EH (cell line): ENCODE measurements at places on chromosomes 1 and 21.
A peak's percentile ranks its signal among the peaks of the same experiment; 100 is the strongest.

- DNase-seq: peak; percentile 32
These were observed 95.4 kb downstream of the RNF220 start for GRCh38 chr1:44500181-44501046.

GRCh38 chr1:24349891-24350290 is 30.7 kb downstream of the GRHL3 start:
- DNase-seq: no peak

DNA sequence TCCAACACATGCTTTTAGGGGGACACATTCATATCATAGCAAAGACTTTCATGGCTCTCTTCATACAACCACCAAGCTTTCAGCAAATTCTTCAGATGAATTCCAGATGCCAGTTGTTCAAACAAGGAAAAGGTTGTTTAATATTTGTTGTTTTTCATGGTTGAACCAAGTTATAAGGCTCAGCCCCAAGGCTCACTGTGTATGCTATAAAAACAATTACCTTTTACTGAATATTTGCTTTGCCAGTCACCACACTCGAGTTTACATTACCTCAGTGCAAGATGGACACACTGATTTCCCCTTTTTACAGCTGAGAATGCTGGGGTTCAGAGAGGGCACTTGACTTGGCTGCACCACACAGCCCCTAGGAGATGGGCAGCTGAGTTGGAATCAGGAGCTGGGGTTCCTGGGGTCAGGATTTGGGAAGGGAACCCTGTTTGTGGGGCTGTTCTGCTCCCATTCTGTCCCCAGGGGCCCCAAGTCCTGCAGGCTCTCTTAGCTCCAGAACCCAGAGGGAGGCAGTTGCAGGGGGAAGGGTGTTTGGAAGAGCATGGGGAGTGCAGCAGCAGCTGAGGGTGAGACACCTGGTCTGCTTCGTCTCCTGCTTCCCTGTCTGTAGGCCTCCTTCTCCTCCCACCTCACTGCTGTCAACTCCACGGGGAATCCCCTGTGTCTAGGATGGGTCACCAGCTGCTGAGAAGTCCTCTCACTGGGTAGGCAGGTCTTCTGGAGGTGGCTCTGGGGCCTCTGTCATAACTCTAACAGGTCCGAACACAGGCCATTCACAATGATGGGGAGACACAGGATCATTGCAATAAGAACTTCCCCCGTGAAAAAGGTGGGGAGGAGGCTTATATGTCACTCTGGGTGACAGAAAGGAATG is 12.8 kb upstream of the TMPRSS2 start:
- no peak for DNase-seq

- DNase-seq: no peak
These were observed 4.7 kb downstream of the ACAP3 start for GRCh38 chr1:1302951-1303509.

DNA sequence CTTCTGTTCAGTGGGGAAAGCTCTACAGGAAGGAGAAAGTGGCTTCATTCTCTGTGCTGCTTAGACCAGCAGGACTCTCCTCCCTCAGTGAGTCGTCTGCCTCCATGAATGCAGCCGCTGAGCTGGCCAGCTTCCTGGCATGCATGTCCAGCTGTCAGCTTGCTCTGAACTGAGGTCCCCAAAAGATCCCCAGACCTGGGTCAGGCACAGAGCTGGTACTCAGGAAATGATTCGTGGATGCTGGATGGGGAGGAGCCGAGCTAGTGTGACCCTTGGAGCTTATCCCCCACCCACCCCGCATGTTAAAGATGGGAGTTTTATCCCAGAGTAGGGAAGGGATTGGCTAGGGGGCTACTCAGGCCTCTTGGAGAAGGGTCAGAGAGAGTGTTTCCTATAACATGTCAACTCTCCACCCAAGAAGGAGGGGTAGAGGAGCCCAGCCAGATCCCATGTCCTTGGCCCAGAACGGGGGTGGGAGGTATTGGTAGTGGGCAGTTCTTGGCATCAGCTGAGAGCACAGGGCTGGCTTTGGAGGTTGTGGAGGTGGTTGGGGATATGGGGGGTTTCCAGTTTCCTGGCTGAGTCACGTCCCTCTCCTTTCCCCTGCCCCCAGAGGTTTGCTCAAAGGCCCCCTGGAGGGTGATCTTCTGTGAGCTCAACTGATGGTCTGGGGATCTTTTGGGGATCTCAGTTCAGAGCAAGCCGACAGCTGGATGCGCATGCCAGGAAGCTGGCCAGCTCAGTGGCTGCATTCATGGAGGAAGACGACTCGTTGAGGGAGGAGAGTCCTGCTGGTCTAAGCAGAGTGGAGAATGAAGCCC is 110.1 kb downstream of the FOXD2 start:
- DNase-seq: peak; percentile 39

- no peak for DNase-seq
These were observed 89.9 kb downstream of the MT1HL1 start for GRCh38 chr1:236914375-236914774.

- DNase-seq: peak; percentile 76
These were observed at the start of gene TSPAN2 for GRCh38 chr1:115089420-115090185. TSPAN2 (minus strand) TSS chr1:115089503; CDS start chr1:115089432, 71 bp downstream.

DNA sequence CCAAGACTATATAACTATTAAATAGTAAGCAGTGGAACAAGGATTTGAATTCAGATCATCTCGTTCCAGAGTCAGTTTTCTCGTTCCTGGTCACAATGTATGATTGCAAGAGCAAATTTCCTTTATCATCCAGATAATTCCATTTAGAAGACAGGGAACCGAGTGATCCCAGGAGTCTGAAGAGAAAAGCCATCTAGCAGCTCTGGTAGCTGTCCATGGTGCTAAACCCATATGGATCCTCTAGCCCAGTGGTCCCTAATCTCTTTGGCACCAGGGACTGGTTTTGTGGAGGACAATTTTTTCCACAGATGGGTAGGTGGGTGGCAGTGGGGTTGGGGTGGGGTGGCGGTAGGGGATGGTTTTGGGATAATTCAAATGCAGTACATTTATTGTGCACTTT is 229.4 kb downstream of the PTPRU start:
- peak; percentile 44 for DNase-seq

- peak; percentile 32 for DNase-seq
These were observed 176.7 kb downstream of the OLFM3 start for GRCh38 chr1:101820071-101820470.

DNA sequence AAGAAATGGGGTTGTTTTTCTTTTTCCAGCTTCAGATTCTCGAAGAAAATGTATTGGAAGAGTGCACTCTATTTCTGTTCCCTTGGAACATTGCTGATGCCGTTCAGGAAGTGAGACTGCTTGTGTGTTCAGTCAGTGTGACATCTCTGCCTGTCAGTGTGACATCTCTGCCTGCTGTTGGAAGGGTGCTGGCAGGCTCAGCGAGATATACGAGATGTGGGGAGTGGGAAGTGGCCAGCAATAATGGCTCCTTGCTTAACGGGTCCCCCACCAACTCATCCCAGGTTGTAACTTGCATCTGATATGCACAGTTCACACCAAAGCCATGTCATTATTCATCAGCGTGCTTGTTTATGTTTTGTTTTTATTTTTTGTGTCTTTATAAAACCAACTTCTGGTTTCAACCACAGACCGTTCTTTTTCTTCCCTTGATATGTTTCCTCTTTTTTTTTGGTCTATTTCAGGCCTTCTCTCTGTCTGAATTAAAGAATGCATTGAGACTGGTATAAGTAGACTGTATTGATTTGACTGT is 145.4 kb downstream of the GALNT2 start:
- no peak for DNase-seq

GRCh38 chr1:151472856-151473731 is 13.8 kb upstream of the POGZ start:
- peak; percentile 31 for DNase-seq

DNA sequence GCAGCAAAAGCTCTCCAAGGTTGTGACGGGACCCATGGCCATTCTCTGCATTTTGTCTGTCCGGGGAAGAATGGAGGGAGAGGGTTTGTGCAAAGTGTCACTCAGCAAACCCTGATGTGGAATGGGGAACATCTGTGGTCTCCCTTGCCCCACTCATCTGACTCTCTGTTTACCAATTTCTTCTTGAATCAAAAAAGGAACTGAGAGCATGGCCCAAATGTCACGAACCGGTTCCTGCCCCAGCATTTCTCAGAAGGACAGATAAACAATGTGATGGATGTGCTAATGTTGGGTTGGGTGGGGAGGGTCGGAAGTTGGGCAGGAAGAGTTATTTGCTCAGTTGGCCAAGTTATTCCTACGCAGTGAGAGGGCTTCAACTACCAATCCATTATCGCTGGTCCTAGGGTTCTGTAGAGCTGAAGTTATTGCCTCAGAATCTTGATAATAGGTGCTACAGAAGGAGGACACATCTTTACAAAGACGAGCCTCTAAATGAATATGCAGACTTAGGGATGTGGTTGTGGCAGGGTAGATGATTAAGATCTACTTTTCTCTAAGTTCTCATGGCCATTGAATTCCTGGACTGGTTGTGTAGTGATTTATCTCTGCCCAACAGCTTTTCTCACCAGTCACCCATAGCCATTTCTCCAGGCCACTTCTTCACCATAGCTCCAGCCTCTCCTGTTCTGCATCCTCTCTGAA is 9.6 kb upstream of the DUSP12 start:
- peak; percentile 36 for DNase-seq

- DNase-seq: no peak
These were observed 15.3 kb upstream of the FHAD1 start for GRCh38 chr1:15231714-15232201.

GRCh38 chr1:226912587-226913176 is 27.4 kb upstream of the COQ8A start:
- no peak for DNase-seq

DNA sequence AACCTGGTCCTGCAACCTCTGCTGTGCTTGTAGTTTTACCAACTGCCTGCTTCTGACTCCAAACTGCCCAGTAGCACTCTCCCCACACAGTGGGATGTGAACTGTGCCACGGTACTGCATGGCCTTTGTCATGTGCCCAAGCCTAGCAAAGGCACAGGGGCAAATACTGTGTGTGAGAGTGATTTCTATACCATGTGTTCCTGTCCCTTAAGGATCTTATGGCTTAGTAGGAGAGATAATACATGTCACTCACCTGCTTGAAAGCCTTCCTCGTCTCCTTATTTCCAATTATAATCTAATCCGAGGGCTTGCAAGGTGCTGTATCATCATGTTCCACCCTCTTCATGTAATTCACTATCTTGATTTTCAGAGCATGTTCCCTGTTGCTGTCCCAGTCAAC is 51.3 kb downstream of the UBE4B start:
- no peak for DNase-seq

DNA sequence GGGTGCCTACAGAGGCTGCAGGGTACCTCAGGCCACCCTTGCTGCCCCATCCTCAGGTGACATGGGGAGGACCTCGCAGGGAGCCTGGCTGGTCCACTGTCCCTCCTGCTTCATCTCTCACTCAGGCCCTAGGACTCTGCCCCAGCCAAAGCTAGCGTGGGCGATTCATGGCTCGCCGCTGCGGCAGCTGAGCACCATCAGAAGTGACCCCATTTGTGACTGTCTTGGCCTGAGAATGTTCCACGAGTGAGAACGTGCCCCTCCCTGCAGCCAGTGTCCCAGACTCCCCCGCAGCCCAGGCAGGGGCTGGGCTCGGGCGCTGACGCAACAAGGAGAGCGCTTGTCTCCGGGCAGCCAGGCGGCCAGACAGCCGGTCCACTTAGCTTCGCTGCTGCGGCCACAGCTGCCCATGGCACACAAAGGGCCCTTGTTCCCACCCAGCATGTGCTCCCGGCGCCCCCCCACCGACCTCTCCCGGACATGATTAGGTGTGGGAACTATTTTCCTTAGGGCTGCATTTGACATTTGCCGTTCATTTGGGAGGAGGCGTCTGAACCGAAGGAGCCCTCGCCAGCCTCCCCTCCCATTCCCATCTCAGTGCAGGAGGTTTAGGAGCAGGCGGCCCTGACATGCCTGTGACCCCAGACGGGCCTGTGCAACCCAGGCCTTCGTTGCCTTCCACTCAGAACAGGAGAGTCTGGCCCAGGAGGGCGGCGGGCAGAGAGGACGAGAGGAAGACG is 19.3 kb upstream of the POFUT2 start:
- DNase-seq: peak; percentile 89

DNA sequence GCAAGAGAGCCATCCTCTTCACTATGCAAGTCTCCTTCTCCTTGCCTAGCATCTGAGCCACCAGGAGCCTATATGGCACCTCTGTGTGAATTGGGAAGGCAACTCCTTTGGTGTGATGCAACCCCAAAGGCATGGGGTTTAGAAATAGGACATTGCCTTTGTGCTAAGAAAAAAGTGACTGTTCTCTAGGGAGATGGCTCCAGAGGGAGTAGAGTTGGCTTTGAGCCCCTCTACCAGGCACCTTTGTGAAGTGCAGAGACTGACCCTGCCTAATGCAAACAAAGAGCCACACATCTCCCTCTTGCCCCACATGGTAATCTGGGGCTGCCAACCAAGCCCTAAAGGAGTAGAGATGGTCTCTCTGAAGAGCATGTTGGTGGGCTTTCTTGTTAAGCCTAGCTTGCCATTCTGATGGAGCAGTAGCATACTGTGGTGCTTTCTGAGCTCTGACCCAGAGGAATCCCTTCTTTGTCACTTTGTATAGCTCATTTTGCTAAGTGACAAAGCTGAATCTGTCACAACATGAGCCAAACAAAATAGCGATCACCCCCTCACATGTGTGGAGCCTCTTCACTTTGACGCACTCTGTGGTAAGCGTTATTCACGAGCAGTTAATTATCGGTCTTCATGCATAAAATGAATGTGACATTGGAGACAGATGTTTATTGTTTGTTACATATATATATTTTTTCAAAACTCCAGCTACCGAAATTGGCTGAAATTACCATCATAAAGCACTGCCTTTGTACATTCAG is 74.4 kb downstream of the RWDD3 start:
- no peak for DNase-seq

DNA sequence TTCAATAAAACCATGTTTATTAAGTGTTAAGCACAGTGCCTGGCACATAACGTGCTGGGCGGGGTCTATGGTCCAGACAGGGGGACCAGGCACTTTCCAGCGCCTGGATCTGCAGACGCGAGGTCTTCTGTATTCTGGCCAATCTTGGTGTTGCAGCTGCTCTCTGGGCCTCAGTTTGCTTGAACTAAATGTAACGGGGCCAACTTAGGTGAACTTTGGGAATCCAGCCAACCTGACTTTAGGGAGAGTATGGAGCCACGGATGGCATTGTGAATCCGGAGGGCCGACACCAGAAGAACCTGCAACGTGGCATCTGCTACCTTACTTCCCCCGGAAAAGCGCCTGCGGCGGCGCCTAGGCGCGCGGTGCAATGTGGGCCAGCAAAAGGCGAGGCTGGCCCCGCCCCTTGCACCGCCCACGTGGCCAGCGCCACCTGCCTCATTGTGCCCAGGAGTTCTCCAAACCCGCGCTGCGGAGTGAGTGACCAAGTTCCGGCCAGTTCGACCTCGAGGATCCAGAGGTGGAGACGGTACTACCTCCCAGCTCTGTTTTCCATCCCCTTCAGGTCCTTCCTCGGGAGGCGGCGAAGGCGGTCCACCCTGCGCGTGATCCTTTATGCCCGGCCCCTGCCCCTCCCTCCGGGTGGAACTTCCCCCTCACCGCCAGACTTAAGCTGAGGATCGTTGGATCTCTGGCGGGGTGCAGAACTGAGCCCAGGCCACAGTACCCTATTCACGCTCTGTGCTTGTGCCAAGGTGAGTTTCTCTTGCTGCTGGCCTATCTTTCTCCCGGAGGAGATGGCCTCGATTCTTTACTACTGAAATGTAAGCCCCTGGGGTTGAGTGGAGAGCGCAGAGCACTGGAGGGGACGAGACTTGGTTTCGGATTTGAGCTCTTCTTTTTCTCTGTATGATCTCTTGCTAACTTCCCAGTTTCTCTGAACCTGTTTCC is at the start of gene AKR1A1:
Gene AKR1A1 (plus strand): TSS at position 426 of the 951 bp plus-strand sequence. CDS start 10,969 bp downstream, outside the sequence.
- peak; percentile 86 for DNase-seq
